ENCODE measurements at places on chromosomes 2 and 18.
A peak's percentile ranks its signal among the peaks of the same experiment; 100 is the strongest.

DNA sequence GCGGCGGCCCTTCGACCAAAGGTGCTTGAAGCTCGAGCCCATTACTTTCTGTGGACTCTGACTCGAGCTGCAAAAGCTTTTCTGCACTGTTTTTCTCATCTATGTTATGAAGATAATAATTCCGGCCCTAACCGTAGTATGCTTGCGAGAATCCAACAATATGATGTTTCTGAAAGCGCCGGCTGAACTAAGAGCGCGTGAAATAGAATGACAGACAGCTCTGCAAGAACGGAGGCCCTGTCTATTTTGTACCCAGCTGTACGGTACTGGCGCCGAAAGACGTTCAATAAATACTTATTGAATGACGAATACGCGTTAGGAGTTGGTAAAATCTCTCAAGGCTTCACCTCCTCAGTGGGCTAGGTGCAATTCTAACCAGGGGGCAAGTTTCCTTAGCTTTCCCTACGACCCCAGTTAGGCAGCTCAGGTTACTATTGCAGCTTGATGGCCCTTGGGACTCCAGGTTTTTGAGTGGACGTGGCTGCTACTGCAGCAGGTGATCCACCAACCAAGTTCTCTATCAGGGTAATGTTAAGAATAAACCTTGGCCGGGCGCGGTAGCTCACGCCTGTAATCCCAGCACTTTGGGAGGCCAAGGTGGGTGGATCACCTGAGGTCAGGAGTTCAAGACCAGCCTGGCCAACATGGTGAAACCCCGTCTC is 570 bp downstream of the SCRN3 start:
- no peak for DNase-seq

DNA sequence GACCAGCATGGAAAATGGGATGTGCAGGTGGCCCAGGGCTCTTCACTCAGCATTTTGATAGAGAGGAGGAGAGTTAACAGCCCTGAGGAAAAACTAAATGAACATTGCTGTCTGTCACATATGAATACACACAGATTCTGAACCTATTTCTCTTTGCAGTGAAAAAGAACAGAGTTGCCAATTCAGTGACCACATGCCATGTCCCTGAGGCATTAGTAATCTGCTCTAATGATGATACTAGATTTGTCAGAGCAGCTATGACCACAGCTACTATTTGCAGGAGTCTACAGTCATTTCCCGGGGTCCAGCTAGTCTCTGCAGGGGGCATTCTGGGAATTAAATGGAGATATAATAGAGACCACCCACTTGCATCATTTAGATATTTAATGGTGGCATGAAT is 267.6 kb downstream of the TMX3 start:
- DNase-seq: no peak

GRCh38 chr2:117814417-117815264 is at the start of gene DDX18:
TSS of gene DDX18 (plus strand) at chr2:117814691. CDS start at chr2:117814778, 87 bp downstream.
- peak; percentile 96 for DNase-seq

DNA sequence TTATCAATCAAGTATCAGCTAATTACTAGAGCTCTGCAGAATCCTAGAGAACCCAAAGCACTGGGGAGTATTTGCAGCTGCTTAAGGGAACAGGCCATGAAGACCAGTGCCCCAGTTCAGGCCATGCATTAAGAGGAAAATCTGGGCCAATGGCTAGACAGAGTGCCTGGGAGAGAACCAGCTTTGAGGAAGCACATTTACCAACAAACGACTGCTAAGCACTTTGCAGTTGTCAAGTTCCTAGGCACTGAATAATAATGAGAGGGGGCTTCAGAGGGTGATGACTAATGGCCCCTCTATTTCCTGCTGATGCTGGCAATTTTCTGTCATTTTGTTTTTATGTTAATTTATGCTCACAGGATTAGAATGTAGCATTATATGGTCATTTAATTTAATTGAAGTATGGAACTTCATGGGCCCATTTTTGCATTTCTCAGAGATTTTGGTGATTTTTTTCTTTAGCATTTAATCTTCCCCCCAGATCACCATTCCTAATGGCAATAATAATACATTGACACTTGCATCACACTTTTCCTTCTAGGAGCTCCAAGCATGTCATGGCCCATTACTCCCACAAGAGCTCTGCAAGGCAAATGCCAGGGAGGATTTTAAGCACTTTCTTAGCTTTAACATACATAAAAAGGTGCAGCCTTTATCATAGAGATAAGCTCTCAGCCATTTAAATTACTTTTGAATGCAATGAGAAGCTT is 147.7 kb upstream of the SPATS2L start:
- no peak for DNase-seq

DNA sequence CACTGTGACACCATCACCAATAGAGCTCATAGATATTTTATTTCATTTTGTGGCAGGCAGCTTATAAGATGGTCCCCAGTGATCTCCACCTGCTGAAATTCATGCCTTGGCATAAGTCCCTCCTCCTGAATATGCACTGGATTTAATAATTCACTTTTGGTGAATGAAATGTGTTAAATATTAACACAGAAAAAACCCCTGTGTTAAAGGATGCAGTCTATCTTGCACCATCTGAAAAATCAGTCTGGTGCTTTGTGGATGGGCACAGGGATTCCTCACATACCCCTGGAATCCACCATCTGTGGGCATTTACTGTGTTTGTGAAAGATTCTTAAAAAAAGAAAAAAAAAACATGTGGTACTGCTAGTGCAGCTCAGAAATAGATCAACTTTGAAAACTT is 26.1 kb upstream of the WIPF1 start:
- DNase-seq: no peak

GRCh38 chr2:67006373-67006960 is 390.7 kb upstream of the ETAA1 start:
- DNase-seq: no peak

GRCh38 chr2:15348636-15349035 is 212.5 kb downstream of the NBAS start:
- no peak for DNase-seq

DNA sequence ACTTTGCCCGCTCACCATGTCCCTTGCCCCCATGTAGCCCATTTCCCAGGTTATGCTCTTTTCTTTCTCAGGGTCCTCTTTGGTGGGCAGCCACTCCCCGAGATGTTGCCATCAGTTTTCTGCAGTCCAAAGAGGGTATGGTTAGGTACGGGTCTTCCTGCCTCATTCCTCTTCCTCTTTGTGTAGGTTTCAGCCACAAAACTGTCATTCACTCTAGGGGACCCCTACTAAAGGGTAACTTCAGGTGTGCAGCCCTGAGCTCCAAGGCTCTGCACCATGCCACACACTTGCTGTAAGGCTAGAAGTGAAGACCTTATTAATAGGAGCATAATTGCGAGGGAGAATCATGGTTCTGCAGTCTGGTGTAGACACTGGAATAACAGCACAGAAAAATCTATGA is 99.8 kb upstream of the ZNF397 start:
- no peak for DNase-seq

- DNase-seq: no peak
Measured at GRCh38 chr2:237565974-237566373, 400 bp upstream of the PRLH start.

DNA sequence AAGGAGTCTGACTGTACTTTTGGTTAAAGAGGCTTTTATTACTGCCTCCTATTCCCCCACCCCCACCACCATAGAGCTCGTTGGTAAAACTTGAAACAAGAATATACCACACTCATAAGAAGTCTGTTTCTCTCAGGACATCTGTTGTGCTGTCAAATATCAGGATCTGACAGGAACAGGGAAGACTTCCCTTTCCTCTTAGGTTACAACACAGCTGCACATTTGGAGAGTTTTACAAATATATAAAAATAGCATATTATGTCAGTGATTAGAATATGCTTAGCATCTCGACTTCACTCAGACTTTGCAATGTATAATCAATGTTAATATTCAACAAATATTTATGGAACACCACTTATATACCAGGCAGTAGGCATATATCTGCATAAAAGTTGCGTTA is 439.6 kb upstream of the REG3G start:
- DNase-seq: no peak

- no peak for DNase-seq
Measured at GRCh38 chr2:44009136-44009735, 13.4 kb upstream of the LRPPRC start.

GRCh38 chr2:219570194-219570923 is 980 bp downstream of the OBSL1 start:
- no peak for DNase-seq

DNA sequence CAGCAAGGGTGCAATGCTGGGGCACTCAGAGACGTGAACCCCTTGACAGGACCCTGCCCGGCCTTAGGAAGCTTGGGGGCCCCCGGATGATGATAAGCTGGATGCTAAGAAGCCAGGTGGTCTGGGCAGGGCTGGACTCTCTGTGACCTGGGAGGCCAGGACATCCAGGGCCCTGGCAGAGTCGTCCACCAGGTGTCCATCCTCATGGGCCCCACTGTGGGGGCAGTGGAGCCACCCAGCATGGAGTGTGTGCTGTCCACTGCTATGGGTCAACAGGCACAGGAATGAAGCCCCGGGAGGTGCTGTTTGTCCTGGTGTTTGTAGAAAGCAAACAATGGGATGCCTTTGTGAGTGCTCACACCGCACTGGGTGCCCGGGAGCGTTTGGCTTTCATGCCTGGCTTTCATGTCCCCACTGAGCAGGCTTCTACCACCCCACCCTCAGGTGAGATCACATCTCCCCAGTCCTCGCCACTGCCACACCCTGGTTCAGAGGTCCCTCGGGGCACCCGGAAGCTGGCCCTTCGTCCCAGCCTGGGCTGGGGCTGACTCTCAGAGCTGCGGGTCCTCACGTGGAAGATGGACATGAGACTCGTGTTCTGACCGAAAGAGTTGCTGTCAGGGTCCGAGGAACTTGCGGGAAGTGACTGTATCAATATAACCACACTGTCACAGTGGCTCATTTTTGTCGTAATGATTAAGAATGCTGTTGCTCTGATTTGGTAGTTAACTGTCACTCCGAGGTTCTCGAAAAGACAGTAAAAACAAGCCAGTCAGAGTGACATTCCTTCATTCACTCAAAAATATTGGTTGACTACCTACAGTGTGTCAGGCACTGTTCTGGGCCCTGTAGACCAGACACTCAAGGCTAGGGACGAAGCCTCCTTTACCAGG is 53.3 kb downstream of the INHBB start:
- no peak for DNase-seq

- DNase-seq: no peak
Measured at GRCh38 chr2:65564299-65564698, 131.9 kb upstream of the SPRED2 start.

DNA sequence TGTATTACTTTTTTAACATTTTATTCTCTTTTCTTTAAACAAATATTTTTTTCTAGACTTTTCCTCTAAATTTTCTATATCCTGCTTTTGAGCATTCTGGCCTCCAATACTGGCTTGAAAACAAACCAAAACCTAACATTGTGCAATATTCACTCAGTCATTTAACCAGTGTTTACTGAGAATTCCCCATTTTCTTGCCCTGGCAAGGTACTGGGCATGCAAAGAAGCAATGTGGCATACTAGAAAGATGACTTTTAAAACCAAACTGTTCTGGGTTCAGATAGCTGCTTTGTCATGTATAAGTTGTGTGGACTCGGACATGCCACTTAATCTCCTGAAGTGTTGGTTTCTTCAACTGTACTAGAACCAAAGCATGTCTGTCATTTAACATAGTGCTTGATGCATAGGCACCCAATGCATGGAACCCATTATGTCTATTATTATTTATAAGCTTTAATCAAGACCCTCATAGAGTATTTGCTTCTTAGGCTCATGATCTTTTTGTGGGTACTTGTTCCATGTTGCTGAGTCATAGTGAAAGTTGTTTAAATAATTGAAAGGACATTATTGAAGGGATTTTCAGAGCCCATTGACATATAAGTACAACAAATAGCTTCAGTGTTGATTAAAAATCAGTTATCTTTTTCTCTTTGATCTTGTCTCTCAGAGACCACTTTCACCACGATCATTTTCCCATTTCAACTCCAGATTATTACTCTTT is 185.4 kb upstream of the OSR1 start:
- no peak for DNase-seq

DNA sequence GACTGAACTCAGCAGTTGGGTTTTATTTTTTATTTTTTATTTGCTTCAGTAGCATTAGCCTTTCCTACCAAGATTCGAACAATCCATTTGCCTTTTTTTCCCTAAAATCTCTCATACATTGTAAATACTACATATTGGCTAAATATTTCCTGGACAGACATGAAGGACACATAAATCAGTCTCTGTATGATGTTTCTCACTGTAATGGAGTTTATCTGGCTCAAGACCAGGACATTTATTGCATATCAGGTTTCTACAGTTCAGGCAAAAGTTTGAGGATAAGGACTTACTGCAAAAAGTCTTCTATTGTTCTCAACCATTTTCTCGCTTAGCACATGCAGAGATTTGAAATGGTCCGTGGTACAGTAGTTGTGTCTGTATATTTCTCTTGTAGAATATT is 3.3 kb downstream of the CLUL1 start:
- DNase-seq: no peak

GRCh38 chr2:56515399-56515798 is 331.6 kb downstream of the CCDC85A start:
- no peak for DNase-seq

GRCh38 chr2:17966798-17967197 is 88.3 kb downstream of the KCNS3 start:
- DNase-seq: no peak

- DNase-seq: no peak
Measured at GRCh38 chr18:13232086-13232917, 13.7 kb downstream of the LDLRAD4 start.

- no peak for DNase-seq
Measured at GRCh38 chr18:49206717-49207116, 253.7 kb downstream of the DYM start.

- no peak for DNase-seq
Measured at GRCh38 chr18:21406116-21406515, 164.1 kb downstream of the GREB1L start.

DNA sequence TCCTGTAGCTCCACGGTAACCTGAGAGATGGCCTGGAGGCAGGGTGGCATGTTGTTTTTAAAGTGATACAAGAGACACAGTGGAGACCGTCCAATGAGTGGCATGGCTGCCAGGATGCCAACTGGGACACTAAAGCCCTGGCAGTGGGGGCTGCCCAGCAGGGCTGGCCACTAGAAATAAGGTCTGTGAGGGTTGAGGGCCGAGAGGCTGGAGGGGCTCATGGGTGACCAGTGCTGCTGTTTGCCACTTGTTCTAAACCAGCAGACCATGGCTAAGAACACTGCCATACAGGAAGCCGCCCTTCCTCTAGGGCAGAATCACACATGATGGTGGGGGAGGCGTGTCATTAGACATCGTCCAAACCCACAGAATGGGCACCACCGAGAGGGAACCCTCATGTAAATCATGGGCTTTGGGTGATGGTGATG is 71.9 kb downstream of the ALPK2 start:
- DNase-seq: no peak

- no peak for DNase-seq
Measured at GRCh38 chr18:63890950-63891304, 3.4 kb downstream of the SERPINB2 start.

- no peak for DNase-seq
Measured at GRCh38 chr2:127810156-127810618, 784 bp downstream of the WDR33 start.

DNA sequence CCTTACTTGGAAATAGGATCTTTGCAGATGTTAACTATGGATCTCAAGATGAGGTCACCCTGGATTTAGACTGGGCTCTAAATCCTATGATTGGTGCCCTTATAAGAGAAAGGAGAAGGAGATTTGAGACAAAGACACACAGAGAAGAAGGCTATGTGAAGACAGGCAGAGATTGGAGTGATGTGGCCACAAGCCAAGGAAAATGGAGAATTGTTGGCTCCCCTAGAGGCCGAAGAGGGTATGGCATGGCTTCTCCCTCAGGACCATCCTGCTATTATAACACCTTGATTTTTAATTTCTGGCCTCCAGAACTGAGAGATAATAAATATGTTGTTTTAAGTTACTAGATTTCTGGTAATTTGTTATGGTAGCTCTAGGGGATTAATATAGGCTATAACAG is 7.6 kb downstream of the CYBRD1 start:
- no peak for DNase-seq

GRCh38 chr2:226487573-226487972 is 312.0 kb downstream of the IRS1 start:
- DNase-seq: no peak
